Heart left ventricle (tissue), 16 donors: ENCODE measurements at places on chromosomes 2 and 18.

DNA sequence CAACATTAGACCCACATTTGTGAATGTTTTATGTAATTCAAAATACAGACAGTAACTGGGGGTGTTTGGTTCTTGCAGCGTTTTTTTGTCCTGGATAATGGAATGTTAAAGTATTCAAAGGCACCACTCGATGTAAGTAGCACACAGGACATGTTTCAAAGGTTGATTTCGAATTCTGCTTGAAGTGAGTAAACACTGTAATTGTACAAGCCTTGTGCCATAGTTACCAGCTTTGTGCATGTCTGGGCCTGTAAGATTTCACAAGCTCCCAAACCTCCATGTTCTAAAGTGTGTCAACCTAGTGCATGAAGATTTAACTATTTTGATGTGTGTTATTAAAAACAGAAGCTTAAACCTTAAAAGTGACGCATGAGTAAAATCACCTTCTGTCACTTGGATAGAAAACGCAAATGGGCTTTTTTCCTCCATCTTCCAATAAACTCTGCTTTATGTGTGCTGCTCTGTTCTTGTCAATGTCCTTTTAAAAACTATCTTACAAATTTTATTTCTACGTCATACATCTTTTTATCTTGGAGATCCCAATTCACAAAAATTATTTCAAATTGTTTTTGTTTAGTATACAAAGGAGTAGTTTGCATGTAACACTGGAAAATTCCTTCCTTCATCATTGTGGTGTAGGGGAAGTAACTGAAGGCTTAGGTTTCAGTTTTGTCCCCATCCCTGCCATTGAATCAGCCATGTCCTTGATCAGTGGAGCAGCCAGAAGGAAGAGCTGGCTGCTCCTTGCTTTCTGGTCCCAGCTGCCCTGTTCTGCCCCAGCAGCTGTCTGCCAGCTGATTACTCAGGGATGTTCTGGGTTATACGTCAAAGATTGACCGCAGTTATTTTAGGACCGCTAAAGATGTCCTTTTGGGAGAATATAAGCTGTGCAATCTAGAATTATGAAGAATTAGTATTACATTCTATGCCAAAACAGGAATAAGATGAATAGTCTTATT, 119.2 kb downstream of the PRKRA start:
- no peak for DNase-seq

GRCh38 chr18:36322408-36322728, 24.9 kb downstream of the FHOD3 start:
- no peak for DNase-seq

DNA sequence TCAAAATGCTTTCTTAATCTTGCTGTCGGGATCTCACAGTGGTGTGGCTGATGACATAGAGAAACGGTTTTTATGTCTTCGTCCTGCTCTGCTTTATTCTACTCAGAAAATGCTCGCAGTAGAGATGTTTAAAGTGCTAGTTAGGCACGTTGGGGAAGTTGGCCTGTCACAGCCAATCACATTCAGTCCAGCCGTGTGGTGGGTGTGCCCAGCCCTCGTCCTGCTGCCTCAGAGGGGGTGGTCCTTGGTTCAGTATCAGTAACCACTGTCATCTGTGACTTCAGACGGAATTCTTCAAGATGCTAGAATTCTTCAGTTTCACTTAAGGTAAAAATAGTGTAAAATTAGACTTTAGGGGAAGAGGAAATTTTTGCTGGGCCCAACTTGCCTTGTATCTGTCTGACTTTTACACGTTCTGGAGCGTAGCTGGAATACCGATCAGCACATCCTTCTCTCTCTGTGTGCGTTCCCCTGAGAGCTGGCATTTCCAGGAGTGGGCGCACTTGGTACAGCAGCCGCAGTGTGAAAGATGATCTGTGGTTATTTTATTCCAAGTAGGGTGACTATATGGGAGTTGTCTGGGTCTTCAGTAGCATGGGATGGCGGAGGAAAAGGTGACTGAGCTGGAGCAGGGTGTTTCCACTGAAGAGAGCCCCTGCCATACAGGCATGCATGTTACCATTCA, 18.5 kb downstream of the TRAF3IP1 start:
- DNase-seq: no peak

DNA sequence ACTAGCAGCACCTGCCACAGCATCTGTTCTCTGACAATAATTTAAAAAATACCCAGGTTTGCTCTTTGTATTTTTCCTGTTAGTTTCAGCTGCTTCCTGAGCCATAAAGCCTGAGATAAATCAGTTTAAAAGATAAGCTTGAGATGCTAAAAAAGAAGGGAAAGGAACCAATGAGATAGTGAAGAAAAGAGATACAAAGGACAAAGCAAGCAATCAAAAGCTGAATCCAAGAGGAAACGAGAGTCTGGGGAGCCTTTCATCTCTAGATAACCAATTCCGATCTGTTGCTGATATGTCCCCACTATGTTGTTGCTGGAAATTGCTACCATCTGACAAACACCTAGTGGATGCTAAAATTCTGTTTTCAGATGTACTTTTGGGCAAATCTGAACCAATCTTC, 201.4 kb downstream of the RBM43 start:
- DNase-seq: no peak

DNA sequence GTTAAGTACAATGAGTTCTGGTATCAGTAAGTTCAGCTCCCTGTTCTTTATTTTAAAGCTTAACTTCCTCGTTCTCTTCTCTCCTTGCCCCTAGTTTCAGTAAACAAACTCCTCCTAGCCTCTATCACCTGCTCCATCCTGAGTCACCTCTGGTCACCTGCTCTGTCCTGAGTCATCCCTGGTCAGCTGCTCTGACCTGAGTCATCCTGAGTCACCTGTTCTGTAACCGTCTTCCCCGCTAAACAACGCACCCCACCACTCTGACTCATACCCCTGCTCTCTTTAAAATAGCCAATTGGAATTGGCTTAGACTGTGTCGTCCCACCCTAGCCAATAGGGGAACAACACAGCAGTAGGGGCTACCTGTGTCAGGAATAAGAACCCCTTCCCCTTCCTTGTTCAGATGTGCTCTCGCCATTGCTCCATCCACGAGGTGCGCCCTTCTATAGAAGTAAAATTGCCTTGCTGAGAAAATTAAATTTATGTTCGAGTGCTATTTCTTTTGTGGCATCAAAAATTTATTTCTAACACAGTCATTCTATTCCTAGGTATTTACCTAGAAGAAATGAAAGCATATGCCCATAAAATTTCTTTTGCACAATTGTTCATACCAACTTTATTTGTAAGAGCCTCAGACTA, 24.9 kb upstream of the RMND5A start:
- no peak for DNase-seq

- DNase-seq: no peak
These were observed 42.1 kb downstream of the TGIF1 start for GRCh38 chr18:3491981-3492555.
